Right lobe of liver (tissue), 6 donors: ENCODE measurements at places on chromosomes 1 and 21. TPM values are rescaled to one million over a fixed set of nuclear protein-coding genes. Genes with fewer than 3 reads are reported as not detected.

GRCh38 chr1:224014330-224014649 lies 99.6 kb upstream of the FBXO28 start:
- H3K27ac ChIP-seq: no peak overlapping the region
- H3K4me1 ChIP-seq: no peaks in the 10 kb centered on the region
- H3K27me3 ChIP-seq: no peaks in the 10 kb centered on the region
- H3K36me3 ChIP-seq: no peaks in the 10 kb centered on the region
- H3K4me3 ChIP-seq: no peak overlapping the region

DNA sequence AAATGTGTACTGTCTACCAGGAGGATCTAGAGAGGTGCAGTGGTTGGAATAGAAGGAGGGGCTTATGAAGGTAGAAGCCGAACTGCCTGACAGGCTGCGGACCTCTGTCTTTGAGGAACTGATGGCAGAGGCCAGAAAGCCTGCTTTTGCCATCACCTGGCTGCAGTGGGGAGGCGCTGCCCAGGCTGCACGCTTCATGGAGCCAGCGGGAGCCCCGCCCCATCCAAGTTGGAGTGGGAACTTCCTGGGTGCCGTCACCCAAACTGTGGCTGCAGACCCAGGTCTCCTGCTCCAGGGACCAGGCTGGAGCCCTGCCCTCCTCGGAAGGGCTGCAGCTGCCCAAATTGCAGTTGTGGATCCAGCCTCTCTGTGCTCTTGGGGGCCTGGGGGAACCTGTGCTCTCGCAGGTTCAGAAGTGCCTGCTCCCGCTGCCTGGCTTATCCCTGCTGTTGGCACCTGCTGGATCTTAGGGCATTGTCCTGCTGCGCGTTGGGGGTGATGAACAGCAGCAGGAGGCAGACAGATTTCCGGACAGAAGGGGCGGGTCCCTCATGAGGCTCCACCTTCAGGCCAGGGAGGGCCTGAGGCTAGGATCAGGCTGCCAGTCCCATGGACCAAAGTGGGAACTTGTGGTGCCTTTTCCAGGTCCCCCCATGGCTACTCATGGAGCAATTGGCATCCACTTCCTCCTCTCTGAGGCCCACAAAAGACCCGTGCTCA lies 118.0 kb upstream of the PLPPR4 start:
- H3K4me3 ChIP-seq: no peak overlapping the region
- H3K27me3 ChIP-seq: no peaks in the 10 kb centered on the region
- H3K27ac ChIP-seq: no peak overlapping the region
- no peak for DNase-seq
- H3K36me3 ChIP-seq: no peaks in the 10 kb centered on the region

- H3K27me3 ChIP-seq: no peaks in the 10 kb centered on the region
- no peaks in the 10 kb centered on the region for H3K4me1 ChIP-seq
- no peak overlapping the region for H3K4me3 ChIP-seq
- H3K27ac ChIP-seq: no peak overlapping the region
- no peak for DNase-seq
- no peaks in the 10 kb centered on the region for H3K36me3 ChIP-seq
These were observed 543.2 kb upstream of the CAMK1G start for GRCh38 chr1:209040351-209040750.

- H3K27ac ChIP-seq: no peak overlapping the region
- DNase-seq: no peak
- no peaks in the 10 kb centered on the region for H3K36me3 ChIP-seq
- no peaks in the 10 kb centered on the region for H3K4me1 ChIP-seq
- no peak overlapping the region for H3K4me3 ChIP-seq
These were observed 476.5 kb downstream of the BRINP3 start for GRCh38 chr1:190001187-190001586.

Gene RPE65
- total RNA-seq: not detected

Gene TCEANC2
- total RNA-seq: 1.3 TPM

Gene CCDC27
- total RNA-seq: not detected
